Activated CD8-positive, alpha-beta memory T cell treated with anti-CD3 and anti-CD28 coated beads for 1 hour (primary cell): ENCODE measurements at places on chromosomes 3 and 15.

DNA sequence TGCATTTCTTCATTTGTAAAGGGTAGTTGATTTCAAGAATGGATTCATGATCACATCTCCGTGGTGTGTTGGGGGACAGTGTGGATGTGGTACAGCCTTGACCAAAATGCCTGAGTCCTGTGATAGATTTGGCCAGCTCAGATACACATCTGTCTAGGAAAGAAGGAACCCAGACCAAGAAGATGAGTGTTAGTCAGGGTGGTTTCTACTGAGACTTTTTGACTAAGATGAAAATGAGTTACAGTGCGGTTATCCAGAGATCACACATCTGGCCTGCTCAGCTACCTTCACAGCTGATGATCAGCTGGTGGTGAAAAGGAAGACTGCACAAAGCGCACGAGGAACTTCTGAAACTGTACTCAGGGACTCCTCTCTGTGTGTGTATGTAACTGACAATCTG is 68.0 kb downstream of the FNDC3B start:
- DNase-seq = no peak

DNA sequence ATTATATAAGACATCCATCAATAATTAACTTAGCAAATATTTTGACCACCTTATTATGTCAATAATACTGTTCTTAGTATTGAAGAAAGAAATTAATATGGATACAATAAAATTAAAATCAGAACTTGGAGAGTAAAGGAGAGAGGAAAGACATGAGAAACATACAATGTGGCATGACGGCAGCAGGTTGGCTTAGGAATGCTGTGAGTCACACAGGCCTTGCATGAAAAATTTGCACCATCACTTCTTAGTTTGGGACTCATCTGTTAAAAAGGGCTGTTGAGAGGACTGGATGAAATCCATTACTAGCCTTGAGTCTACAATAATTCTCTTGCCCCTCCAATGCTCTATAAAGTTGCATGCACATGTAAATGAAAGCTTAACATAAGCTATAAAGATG is 880.8 kb downstream of the ROBO1 start:
- DNase-seq = no peak

GRCh38 chr15:28861031-28861534 is 12.6 kb upstream of the GOLGA6L7 start:
- DNase-seq = no peak

DNA sequence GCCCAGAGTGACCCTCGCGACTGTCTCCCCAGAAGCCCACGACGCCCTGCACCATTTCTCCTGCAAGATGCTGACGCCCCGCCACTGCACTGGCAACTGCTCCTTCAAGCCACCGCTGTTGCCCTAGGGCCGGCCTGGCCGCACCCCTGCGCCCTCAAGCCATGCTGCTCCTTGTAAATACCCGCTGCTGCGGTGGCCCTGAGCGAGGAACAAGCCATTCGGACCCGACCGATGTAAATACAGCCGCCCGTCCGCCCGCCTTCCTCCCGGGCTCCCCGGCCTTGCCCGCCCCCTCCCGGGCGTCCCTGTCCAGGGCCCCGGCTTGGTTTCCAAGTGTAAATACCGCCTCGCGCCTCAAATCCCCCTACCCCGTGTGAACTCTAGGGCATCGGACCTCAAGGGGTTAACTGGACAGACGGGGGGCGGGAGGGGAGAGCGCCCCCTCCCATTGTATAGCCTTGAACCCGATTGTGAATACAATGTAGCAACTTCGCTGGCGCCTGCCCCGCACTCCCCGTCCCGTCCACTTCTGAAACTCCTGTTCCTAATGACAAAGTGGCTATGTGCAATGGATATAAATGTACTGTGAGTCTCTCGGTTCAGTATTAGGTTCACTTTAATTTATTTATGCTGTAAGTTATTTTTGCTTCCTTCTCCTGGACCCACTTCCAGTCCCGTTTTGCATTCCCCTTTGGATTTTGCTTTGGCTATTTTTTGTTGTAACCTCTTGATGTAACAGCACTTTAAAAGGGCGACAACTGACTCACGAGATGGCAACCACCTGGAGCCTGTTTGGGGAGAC is 5.9 kb downstream of the RNU6-1 start:
- no peak for DNase-seq

DNA sequence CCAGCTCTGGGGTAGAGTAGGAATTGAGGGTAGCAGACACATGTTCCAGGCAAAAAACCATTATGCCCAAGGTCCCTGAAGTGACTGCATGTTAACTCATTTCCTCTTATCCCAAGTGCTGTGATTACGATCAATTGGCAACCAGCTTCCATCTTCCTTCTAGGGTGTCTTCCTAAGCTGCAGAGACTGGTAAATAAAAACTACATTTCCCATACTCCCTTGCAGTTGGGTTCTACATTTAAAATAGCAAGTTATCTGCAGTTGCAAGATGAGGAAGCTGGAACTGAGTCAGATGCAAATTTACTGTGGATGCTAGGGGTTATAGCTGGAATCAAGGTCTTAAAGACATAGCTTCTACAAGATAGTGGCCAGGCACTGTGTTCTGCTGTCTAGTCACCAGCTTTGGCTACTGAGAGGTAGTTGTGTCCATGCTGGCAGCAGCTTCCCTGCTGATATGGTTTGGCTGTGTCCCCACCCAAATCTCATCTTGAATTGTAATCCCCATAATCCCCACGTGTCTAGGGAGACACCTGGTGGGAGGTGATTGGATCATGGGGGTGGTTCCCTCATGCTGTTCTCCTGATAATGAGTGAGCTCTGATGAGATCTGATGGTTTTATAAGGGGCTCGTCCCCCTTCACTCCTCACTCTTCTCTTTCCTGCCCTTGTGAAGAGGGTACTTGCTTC is 51.3 kb upstream of the FBN1 start:
- no peak for DNase-seq

- no peak for DNase-seq
Measured at GRCh38 chr3:55198554-55198953, 270.7 kb upstream of the LRTM1 start.

- DNase-seq = peak; percentile 82
Measured at GRCh38 chr3:38138349-38139190, at the start of gene MYD88. MYD88 (plus strand) TSS chr3:38138661; CDS start chr3:38138701, 40 bp downstream.

- peak; percentile 86 for DNase-seq
Measured at GRCh38 chr3:52455283-52456168, at the start of gene NISCH. NISCH (plus strand) TSS chr3:52455604; CDS start chr3:52455642, 38 bp downstream.

- no peak for DNase-seq
Measured at GRCh38 chr15:89824607-89824867, 9.9 kb upstream of the ANPEP start.

DNA sequence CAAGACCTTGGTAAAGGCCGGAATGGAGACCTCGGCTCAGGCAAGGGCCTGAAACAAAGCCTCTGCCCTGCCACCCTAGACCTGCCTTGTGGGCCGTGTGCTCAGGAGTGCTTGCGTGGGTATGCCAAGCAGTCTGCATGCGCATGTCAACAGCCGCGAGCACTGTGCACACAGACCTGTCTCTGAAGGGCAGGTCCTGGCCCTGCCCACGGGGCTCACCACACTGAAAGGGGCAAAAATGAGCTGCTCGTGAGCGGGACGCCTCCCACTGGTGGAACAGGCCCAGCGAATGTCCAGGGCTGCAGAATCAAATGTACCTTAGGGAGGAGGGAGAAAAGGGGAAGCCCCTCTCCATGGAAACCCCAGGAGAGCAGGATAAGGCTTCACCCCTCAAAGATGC is 44.3 kb upstream of the FGD5 start:
- DNase-seq = no peak

DNA sequence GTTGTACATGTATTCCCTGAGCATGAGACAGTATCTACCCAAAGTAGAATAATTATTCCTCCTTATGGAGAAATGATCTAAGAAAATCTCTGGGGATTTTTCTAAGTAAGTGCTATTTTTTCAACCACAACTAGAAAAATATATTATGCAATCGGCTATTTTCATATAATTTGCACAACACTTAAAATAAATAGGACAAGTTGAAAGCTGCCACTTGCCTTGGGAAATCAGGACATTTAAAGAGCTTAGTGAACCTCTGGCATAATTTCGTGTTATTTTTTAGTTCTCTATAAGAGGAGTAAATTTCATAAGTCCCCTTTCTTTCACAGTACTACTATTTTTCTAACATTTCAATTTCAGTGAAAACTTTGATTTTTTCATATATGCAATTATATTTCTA is 672.1 kb downstream of the OTOL1 start:
- no peak for DNase-seq

DNA sequence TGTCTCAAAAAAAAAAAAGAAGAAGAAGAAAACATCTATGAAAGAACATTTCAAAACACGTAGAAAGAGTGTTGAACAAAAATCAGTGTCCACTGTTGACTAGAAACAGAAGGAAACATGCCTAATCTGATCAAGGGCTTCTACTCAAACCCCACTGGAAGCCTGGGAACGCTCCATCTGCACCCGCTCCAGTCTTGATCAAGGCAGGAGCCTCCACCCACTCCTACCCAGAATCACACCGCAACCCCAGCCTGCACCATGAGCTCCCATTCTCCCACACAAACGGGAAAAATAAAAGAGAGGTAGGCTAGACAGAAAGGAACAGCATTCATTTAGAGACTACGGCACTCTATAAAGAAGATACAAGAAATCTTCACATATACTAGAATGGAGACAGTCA is 40.9 kb upstream of the OCA2 start:
- no peak for DNase-seq

DNA sequence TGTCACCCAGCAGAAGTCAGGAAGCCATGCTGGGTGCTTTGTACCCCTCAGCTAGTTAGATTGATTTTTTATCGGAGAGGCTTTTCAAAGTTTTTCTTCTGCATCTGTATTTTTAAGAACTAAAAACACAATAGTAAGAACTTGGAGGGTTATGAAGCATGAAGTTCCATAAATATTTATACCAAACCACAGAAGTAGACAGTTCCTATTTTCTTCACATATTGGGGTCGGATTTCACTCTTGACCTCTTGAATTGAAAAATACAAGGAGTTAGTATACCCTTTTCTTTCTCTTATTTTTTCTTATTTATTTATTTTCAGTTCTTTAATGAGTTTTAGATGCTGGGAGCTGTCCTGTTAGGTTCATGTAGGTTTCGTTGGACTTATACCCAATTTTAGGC is 35.1 kb downstream of the SLC25A26 start:
- no peak for DNase-seq

DNA sequence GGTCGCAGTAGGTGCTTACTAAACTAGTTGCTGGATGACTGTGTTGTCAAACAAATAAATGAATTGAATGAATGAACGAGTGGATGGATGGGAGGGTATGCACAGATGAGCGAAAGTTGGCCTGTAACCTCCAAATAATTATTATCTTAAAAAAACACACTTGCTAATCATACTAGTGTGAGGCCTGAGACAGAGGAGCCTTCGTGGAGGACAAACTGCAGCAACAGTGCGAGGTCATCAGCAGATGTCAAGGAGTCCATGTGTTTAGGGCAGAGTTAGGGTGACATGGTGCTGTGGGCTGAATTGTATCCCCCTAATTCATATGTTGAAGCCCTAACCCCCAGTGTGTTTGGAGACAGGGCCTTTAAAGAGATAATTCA is 24.4 kb downstream of the CORO2B start:
- DNase-seq = no peak

- DNase-seq = no peak
Measured at GRCh38 chr3:48356419-48356818, 15.6 kb upstream of the FBXW12 start.

- no peak for DNase-seq
Measured at GRCh38 chr15:74170875-74171578, 2.5 kb upstream of the ISLR start.

DNA sequence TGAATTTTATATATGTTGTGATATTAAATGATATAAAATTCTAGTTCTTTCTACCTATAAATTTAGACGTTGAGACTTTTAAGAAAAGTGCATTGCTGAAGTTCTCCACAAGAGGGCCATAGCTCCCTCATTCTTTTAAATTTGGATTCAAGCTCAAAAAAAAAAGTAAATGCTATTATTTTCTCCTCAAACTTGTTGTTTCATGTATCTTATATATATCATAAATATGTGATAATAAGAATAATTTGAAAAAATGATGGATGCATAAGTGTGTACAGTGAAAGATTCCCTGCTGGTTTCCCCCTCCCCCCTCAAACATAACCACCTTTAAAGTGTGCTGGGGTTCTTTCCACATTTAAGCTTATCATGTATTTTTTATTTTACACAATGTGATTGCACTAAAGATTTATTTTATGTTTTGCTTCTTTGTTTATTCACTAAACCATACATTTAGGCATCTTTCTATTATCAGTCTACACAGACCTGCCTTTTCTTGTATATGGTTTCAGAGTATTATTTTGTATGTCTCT is 769.4 kb upstream of the GOLIM4 start:
- DNase-seq = no peak

- no peak for DNase-seq
Measured at GRCh38 chr15:99973351-99973750, 240.1 kb upstream of the LYSMD4 start.

DNA sequence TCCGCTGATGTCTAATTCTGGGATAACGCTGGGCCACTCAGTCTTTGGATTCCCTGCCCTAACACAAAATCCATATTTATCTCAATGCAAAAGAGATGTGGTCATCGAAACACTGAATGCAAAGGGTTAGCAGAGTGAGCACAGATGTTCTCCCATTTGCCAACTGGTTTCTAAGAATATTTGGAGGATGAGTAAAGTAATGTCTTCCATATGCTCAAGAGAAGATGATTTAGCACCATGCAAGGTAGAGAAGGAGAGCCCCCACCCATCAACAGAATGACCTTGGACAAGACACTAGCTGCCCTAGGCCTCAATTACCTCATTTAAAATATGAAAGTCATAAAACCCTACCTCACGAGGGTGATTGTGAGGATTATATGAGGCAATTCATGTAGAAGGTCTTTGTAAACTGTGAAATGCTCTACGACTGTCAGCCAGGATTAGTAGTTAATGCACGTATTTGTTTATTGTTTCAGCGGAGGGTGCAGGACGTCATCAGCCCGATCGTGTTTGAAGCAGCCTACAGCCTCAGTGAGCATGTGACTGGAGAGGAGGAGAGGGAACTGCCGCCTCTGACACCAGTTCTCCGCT is 232.9 kb upstream of the CTDSPL start:
- DNase-seq = no peak

DNA sequence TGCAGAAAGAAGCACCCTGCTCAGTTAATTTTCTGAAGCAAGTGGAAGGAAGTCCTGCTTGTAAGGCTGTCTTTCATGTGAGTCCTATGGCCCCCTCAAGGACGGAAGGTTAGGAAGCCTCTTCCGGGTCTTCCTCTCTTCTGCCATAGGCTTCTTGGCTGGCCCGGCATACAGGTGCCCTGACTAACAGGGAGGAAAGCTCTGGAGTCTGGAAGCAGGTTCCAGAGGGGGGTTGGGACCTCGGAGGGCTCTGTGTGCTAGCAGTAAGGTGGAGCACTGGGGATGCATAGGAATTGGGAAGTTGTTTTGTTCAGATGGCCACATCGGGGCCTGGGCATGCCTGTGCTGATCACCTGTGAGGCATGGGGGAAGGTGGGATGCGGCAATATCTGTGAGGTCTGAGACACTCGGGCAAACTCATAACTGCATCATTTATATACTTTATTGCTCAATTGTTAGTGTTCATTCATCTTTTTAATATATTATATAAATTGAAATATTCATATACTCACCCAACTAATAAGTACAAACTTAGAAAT is 49.6 kb downstream of the TRAK1 start:
- DNase-seq = no peak

GRCh38 chr15:58306591-58307312 is 125.0 kb upstream of the LIPC start:
- no peak for DNase-seq
